Kidney epithelial cell (primary cell): ENCODE measurements at places on chromosomes 12 and 14. TPM values are rescaled to one million over a fixed set of nuclear protein-coding genes. Genes with fewer than 3 reads are reported as not detected.

The ST8SIA1 gene
- 0.14 and 0.21 TPM in 2 replicates for total RNA-seq

The WDHD1 gene
- 7.6 and 8.0 TPM in 2 replicates for total RNA-seq

The CCDC38 gene
- 0.07 TPM in 1 of 2 replicates, not detected in the other for total RNA-seq

The CELA1 gene
- total RNA-seq, result not detected in 2 replicates

The RPGRIP1 gene
- not detected in 2 replicates for total RNA-seq

The TROAP gene
- 4.8 and 10.3 TPM in 2 replicates for total RNA-seq

The PIWIL1 gene
- 0.08 and 0.27 TPM in 2 replicates for total RNA-seq

The GALNT8 gene
- 0.55 and 1.4 TPM in 2 replicates for total RNA-seq

The LYSET gene
- 14.1 and 17.0 TPM in 2 replicates for total RNA-seq

The EPYC gene
- total RNA-seq, result not detected in 2 replicates

The CEP290 gene
- total RNA-seq, result 17.7 and 19.3 TPM in 2 replicates

The SLC25A21 gene
- 2.1 and 51.1 TPM in 2 replicates for total RNA-seq

The FOXN3 gene
- 34.5 and 49.4 TPM in 2 replicates for total RNA-seq

The TRIM9 gene
- total RNA-seq, result 0.92 and 1.2 TPM in 2 replicates

The SIX6 gene
- not detected in 2 replicates for total RNA-seq

The PTPRO gene
- 3.7 and 5.4 TPM in 2 replicates for total RNA-seq

The ATL1 gene
- total RNA-seq, result 3.1 and 4.2 TPM in 2 replicates

The TMEM30B gene
- total RNA-seq, result 11.3 and 14.1 TPM in 2 replicates

The KRT74 gene
- total RNA-seq, result not detected in 2 replicates

The ERC1 gene
- 16.4 and 19.7 TPM in 2 replicates for total RNA-seq

The C12orf54 gene
- not detected in 2 replicates for total RNA-seq

The FITM1 gene
- total RNA-seq, result not detected in 2 replicates

The PLEK2 gene
- total RNA-seq, result 44.4 and 100 TPM in 2 replicates

The HNF1A gene
- 0.25 and 0.89 TPM in 2 replicates for total RNA-seq

The DBX2 gene
- not detected in 2 replicates for total RNA-seq

The KRT81 gene
- total RNA-seq, result 239 and 244 TPM in 2 replicates

The ARHGDIB gene
- total RNA-seq, result 10.4 and 13.8 TPM in 2 replicates

The BCDIN3D gene
- total RNA-seq, result 5.4 and 6.3 TPM in 2 replicates

The ALG10 gene
- 7.7 and 14.4 TPM in 2 replicates for total RNA-seq

The SERPINA12 gene
- not detected in 2 replicates for total RNA-seq

The ESPL1 gene
- total RNA-seq, result 2.2 and 4.0 TPM in 2 replicates

The TPPP2 gene
- total RNA-seq, result not detected in 2 replicates

The ERG28 gene
- 14.8 and 16.2 TPM in 2 replicates for total RNA-seq

The PPM1H gene
- total RNA-seq, result 20.3 and 21.6 TPM in 2 replicates

The CACNA2D4 gene
- total RNA-seq, result 0.58 and 3.2 TPM in 2 replicates

The TAS2R8 gene
- total RNA-seq, result 0.08 TPM in 1 of 2 replicates, not detected in the other

The CATSPERB gene
- total RNA-seq, result 0.07 and 0.08 TPM in 2 replicates
